ENCODE measurements at places on chromosomes 1 and 21.
A peak's percentile ranks its signal among the peaks of the same experiment; 100 is the strongest.

GRCh38 chr1:185676969-185677368, 57.2 kb upstream of the HMCN1 start:
- DNase-seq, result no peak

DNA sequence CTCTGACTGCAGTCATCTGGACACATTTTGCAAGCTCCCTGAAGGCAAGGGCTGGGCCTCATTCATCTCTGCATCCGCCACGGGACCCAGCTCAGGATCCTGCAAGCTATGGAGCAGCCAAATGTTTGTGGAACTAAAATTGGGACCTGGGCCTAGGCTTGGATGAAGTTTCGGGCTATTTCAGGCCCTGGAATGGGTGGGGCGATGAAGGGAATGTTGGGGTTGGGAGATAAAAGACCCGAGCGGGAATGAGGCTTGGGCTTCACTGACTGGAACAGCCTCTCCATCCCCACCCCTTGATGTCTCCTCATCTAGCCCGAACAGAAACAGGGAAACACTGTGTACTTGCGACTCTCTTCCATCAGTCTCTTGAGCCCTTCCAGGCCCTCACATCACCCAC, 7.3 kb upstream of the AHCYL1 start:
- DNase-seq, result no peak

GRCh38 chr1:43438006-43438405, 15.7 kb downstream of the HYI start:
- DNase-seq, result no peak

- DNase-seq, result no peak
Measured at GRCh38 chr1:244460197-244460596, 876 bp upstream of the CATSPERE start.

GRCh38 chr21:26967062-26967913, at the start of gene ADAMTS5:
TSS of gene ADAMTS5 (minus strand) at chr21:26967088. CDS start at chr21:26966391, 697 bp downstream.
- DNase-seq, result peak; percentile 69

DNA sequence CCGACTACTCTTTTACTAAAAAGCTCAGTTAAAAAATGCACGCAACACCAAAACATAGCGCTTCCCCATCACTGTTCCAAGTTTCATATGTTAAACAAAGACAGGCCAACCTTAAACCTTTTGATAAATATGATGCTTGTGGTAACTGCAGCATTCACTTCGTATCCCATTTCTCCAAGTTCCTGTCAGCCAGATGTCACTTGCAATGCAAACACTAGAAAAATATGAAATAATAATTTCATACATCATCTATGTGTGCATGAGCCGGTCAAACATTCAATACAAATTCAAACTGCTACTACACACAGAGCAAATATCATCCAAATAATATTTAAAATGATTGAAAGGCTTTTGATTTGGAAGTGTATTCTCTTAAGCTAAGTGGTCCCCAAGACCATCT, 636.5 kb downstream of the LMO4 start:
- no peak for DNase-seq

- DNase-seq, result no peak
Measured at GRCh38 chr1:23619299-23620188, 60.2 kb upstream of the ID3 start.

GRCh38 chr1:81073580-81073979, 727.2 kb upstream of the ADGRL2 start:
- DNase-seq, result no peak

GRCh38 chr21:29315131-29315749, 16.5 kb downstream of the BACH1 start:
- DNase-seq, result no peak

GRCh38 chr1:206435445-206435844, 34.8 kb upstream of the IKBKE start:
- DNase-seq, result no peak

GRCh38 chr1:240104672-240105071, 13.0 kb downstream of the FMN2 start:
- no peak for DNase-seq

DNA sequence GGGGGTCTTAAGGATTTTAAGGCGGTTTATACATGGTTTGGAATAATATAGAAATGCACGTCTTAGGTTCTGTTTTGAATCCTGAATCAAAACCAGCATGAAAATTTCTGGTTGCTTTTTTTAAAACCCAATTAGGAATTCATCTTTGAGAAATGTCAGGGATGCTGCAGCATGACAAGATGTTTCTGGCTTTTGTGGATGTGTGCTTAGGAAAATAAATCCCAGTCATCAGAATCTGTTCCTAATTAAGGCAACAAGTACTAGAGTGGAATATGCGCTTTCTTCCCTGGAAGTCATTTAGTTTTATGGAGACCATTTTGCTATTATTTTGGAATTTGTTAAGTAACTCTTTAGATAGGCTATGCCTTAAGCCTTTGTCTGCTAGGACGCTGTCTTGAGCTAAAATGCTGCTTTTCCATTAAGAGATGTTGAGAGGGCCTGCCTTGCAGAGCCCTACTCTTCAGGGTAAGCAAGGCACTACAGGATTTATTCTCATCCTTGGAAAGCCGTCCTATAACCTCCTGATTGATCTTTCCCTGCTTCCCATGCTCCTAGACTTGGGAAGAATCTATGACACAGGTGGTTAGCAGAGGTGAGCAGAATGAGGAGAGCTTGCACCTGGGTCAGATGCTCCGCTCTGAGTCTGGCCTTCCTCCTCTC, 332.8 kb downstream of the DISC1 start:
- DNase-seq, result no peak

DNA sequence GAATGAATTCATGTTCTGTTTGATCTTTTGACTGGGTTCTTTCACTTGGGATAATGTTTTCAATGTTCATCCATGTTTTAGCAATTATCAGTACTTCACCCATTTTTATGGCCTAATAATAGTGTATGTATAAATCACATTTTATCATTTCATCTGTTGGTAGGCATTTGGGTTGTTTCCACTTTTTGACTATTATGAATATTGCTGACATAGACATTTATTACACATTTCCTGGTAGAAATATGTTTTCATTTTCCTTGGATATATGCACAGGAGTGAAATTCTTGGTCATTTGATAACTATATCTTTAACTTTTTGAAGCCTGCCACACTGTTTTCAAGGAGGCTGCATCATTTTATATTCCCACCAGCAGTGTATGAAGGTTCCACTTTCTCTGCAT, 79.8 kb downstream of the AXDND1 start:
- DNase-seq, result no peak

GRCh38 chr1:225498549-225499136, 70.8 kb upstream of the LBR start:
- DNase-seq, result no peak

DNA sequence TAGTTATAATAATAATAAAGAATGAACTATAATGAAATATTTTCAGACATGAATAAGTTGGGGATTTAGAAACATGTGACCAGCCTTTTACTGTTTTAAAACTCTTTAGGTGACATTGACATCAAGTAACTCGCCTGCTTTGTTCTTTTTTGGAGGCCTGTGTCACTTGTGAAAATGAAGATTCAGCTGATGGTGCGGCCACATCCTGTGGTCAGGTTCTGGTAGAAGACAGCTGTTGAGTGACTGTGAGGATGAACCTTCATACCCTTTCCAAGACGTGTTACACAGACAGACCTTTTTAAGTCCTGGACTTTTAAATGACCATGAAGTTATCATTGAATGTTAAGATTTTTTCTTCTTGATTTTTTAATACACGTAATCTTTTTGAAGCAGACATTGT, 10.3 kb downstream of the UTS2 start:
- no peak for DNase-seq

DNA sequence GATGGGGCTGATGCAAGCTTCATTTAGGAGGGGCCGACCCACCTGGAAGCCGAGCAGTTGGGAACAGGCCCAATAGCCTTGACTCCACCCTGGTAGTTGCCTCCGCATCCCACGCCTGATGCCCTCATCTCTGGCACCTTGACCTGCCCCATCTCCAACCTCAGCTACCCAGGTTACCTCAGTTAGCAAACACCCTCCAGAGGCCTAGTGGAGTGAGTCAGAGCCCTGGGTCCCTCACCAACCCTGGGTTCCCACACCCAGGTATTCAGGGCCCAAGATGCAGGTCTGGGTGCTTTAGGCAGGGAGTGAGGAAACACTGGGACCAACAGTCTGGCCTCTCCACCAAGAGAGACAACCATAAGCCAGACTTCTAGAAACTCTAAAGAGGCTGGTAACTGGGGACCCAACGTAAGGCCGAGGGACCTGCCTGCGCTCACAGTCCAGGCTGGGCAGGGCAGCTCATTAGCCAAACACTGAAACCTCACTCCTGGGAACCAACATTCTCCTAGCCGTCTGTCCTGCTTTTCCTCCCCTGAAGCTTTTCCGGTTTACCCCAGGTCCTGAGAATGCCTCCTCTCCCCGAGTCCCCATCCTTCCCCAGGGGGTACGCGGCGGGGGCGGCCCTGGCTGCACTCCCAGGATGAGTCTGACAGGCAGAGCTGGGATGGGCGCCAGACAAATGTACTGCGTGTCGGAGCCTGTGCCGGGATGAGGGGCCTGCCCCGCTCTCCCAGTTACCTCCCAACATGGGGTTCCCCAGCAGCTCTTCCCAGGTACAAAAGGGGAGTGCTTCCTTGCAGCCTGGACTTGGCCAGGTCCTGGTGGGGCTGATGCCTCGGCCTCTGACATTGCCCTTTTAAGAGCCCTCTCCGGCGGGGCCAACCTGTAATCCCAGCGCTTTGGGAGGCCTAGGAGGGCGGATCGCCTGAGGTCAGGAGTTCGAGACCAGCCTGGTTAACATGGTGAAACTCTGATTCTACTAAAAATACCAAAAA, 8.9 kb upstream of the CELSR2 start:
- peak; percentile 58 for DNase-seq

GRCh38 chr21:35198982-35199732, 150.1 kb upstream of the RUNX1 start:
- DNase-seq, result no peak
